ENCODE measurements at places on chromosomes 13 and 19.

DNA sequence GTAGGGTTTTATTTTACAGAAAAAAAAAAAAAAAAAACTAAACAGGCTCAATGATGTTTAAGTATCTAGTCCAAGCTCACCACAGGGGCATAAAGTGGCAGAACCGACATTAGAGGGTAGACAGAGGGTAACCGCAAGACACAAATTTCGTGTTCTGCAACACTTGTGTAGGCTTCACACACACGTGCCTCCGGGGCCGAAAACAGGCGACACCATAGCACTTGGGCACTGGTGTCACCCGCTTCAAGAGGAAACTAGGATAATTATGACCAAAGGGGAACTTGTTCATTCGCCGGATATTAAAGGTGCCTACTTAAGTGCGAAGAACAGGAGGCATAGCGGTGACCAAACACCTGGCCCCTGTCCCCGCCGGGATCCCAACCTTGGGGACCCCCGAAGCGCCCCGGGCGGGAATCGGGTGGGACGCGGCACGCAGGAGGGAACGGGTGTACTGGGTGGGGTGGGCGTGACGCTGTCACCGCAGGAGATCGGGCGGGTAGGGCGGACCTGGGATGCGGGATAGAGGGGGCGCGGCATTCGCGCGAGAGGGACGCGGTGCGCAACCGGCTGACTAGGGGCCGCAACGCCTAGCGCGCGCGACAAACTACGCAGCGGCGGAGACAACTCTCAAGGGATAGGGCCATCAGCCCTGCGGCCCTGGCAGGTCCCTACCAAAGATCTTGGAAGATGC lies 558 bp downstream of the MZT1 start:
- DNase-seq: no peak

- no peak for DNase-seq
Observed at GRCh38 chr19:40283414-40284250, 1.5 kb downstream of the AKT2 start.

- no peak for DNase-seq
Observed at GRCh38 chr13:97112446-97113152, 109.5 kb upstream of the MBNL2 start.

DNA sequence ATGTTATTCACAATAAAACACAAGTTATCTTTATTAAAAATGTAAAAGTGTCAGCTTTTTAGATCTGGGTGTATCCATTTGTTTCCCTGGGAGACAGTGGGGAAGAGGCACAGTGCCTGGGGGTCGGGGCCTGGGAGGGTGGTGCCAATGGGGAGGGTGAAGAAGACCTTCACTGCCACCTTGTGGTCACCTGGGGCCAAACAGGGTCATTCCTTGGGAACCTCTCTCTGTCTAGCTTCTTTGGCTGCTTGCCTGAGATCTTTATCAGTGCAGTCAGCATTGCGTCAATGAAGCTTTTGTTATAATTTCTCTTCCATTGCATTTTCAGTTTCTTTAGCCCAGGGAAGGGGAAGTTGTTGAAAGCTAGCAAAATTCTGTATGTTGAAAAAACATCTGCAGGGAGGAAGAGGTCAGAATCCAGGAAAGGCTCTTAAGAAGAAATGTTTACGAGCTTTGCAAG lies 39.1 kb downstream of the PCDH8 start:
- DNase-seq: peak; percentile 71

- DNase-seq: no peak
Observed at GRCh38 chr19:45154064-45154827, 6.5 kb downstream of the NKPD1 start.

GRCh38 chr13:37529751-37530385 lies 68.7 kb downstream of the POSTN start:
- no peak for DNase-seq

- no peak for DNase-seq
Observed at GRCh38 chr19:19538785-19539166, 711 bp downstream of the CILP2 start.

- DNase-seq: no peak
Observed at GRCh38 chr19:46107371-46107770, 17.1 kb downstream of the IGFL3 start.

DNA sequence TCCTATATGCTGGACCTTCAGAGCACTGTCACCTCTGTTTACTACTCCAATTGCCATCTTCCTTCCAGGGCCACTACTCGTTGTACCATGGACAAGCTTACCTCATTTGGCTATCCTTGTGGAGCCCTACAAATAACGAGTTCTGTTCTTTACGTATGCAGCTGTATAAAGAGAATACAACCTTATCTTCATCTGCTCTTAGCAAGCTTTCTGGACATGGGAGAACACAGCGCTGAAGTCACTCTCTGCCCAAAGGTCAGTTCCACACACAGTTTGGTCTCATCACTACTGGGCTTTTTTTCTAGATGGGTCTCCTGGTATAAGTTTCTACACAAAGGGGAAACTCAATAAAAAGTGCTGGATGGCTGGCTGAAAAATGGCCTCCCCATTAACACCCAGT lies 88.9 kb downstream of the CDADC1 start:
- DNase-seq: no peak

DNA sequence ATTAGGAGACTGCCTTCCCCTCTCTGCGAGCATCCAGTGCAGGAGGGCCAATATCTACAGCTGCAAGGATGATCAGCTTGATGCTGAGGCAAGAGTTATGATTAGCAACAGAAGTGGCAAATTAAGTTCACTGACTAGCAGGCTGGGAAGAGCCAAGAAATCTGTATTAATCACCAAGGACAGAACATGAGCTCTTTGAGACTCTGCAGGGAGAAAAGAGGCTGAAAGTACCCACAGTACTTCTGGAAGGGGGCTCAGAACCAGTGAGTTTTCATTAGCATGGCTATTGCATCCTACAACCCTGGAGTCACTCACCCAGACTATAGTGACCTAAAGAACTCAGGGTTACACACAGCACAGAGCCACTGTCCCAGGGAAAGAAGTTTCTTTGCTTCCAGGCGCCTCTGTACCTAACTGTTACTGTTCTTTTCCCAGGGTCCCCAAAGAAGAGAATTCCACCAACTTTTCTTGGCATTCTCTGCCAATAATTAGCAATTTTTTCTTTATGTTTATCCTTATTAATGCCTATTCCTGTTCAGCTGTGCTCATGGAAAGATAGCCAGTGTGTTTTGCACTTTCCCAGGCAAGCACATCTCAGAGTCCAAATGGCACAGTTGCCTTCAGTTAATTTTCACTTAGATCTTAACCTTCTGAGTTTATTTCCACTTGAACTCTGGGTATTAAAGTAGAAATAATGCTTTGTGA lies 25.8 kb upstream of the MEDAG start:
- DNase-seq: no peak

DNA sequence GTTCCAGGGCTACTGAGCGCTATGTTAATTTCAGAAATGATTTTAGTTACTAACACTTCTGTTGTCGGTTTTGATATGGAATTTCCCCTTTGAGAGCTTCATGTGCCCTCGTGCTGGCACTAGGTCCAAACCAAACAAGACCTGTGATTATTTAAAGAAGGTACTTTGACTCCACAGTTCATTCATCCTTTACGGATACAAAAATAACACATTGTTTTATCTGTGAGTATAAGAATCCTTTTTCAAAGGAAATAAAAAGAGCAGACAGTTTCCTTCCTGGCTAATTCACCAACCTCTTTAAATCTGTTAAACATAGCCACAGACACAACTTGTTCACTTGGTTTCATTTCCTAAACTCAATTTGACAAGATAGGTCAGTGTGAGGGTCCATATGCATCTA lies 141.2 kb downstream of the FLT1 start:
- DNase-seq: no peak

DNA sequence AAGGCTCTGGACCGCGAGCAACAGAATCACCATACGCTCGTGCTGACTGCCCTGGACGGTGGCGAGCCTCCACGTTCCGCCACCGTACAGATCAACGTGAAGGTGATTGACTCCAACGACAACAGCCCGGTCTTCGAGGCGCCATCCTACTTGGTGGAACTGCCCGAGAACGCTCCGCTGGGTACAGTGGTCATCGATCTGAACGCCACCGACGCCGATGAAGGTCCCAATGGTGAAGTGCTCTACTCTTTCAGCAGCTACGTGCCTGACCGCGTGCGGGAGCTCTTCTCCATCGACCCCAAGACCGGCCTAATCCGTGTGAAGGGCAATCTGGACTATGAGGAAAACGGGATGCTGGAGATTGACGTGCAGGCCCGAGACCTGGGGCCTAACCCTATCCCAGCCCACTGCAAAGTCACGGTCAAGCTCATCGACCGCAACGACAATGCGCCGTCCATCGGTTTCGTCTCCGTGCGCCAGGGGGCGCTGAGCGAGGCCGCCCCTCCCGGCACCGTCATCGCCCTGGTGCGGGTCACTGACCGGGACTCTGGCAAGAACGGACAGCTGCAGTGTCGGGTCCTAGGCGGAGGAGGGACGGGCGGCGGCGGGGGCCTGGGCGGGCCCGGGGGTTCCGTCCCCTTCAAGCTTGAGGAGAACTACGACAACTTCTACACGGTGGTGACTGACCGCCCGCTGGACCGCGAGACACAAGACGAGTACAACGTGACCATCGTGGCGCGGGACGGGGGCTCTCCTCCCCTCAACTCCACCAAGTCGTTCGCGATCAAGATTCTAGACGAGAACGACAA lies 1.8 kb downstream of the PCDH17 start:
- no peak for DNase-seq

GRCh38 chr13:97250560-97250959 lies 28.4 kb downstream of the MBNL2 start:
- no peak for DNase-seq

GRCh38 chr19:56403261-56403660 lies 871 bp upstream of the ZNF583 start:
- no peak for DNase-seq

- no peak for DNase-seq
Observed at GRCh38 chr13:80529734-80530133, 188.8 kb upstream of the SPRY2 start.

DNA sequence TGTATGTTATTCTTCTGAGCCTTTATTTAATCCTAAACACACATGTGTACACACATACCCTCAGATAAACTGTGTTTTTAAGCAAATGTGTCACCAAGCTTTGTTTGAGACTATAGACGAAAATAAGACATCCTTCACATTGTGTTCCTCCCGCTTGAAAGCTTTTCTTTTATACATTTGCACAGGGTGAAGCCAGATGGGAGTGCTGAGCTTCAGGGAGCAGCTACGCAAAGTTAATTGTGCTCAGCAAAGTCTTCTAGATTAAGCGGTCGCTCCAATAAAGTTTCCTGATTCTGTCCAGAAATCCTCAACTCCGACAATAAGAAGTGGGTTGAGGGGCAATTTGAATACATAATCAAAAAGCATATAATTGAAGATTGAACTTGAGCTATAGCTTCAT lies 117.2 kb upstream of the ARGLU1 start:
- DNase-seq: no peak

- DNase-seq: no peak
Observed at GRCh38 chr13:26515721-26516120, 41.8 kb upstream of the WASF3 start.

- DNase-seq: no peak
Observed at GRCh38 chr13:28273919-28274318, 135.6 kb downstream of the PAN3 start.

DNA sequence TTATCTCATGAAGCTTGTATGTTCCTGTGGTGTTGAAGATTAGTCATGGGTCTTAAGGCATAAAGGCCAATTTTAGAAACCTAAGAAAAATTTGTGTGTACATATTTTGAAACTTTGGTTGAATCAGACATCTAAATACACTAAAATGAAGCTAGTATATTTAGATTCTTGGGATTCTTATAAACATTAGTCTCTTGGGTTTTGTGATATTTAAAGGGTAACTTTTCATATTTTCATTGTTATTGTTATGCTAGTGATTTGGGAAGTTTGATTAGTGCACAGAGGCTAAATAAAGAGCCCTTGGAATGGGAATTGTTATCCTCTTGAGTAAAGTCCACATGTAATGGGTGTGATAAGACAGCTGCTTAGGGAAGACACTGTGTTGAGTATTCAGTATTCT lies 24.5 kb downstream of the UBA2 start:
- no peak for DNase-seq

DNA sequence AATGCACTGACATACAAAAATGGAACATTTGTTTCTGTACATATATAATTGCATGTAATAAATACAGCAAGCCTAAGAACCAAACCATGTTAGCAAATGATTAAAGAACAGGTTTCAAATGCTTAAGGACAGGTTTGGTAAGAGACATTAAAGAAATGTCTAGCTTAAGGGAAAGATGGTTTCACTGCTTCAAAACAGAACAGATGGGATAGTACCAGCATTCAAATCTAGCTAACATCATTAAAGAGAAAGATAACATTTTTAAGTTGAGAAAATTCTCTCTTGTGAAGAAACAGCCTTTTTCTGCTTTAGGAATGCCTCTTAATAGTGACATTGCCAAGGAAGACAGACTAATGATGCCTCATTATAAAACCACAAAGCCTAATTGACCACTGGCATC lies 52.5 kb upstream of the DOCK9 start:
- DNase-seq: no peak

- no peak for DNase-seq
Observed at GRCh38 chr13:27765650-27766049, 26.6 kb upstream of the GSX1 start.

DNA sequence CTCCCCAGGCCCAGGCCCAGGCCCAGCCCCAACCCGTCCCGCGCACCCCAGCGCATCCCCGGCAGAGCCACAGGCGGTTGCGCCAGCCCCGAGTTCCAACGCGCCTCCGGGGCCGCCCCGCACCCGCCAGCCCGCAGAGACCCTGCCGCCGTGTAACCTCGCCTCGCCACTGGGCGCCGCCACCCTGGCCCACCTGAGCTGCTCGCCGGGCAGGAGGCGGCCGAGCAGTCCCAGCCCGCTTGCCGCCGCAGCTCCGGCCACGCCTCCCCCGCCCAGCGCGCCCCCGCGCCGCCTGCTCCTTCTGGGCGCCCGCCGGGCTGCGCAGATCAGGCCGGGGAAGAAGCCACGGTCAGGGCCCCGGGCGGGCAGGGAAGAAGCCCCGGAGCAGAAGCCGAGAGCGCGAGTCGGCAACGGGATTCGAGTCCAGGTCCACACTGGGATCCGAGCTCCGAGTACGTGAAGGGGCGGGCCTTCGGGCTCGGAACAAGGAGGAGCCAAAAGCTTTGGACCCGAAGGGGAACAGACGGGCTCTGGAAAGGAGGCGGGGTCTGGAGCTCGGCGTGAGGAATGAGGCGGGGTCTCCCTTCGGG lies at the start of gene MBOAT7:
TSS of gene MBOAT7 (minus strand) at position 436 of the 590 bp plus-strand sequence. CDS start 1,072 bp downstream, outside the sequence.
- DNase-seq: no peak

DNA sequence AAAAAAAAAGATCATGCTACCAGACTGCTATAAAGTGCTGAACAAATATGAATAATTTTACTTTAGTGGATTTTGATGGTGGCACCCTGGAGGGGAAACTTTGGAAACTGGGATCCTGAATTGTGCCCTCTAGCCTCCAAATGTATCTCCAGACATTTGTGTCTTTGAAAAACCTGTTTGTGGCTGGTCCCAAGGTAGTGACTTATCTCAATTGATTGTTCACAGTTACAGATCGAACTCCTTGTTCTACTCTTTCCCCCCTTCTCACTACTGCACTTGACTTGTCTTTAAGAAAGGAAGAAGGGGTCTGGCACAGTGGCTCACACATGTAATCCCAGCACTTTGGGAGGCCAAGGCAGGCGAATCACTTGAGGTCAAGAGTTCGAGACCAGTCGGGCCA lies 10.5 kb downstream of the RGL3 start:
- no peak for DNase-seq
